Astrocyte of the spinal cord (primary cell): ENCODE measurements at places on chromosomes 6 and 20.
A peak's percentile ranks its signal among the peaks of the same experiment; 100 is the strongest.

DNA sequence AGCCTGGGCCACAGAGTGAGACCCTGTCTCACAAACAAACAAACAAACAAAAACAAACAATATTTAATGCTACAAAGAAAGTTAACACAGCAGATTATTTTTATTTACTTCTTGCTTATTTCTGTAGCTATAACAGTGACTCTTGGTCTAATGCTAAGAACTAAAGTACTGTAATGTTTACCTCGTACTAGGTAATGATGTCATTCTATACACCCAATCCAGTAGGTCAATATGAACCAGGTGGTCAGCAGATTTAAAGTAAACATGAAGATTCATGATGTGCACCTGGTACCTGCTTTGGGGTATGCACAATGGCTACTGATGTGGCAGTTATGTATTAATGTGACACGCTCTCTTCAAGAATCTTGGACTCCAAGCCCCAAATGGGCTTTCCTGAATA is 36.6 kb upstream of the CARMIL1 start:
- no peak for DNase-seq

- no peak for DNase-seq
Measured at GRCh38 chr6:143185288-143185687, 124.6 kb downstream of the AIG1 start.

DNA sequence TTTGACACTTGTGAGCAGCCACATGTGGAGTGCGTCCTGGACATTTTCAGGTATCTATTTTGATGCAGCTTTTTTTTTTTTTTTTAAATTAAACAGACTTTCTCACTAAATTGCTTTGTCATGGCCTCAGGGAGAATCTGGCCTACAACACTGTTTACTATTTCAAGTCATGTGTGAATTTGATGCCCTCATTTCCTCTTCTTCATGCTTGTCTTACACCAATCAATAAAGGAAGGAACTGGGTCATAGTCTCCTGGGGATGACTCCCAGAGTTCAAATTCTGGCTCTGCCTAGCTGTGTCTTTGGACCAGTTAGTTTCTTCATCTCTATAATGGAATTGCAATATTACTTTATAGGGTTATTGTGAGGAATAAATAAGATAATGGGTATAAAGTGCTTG is 554.1 kb downstream of the PRKN start:
- DNase-seq = no peak

GRCh38 chr6:151805286-151805840 is 2.1 kb upstream of the ESR1 start:
- no peak for DNase-seq

- no peak for DNase-seq
Measured at GRCh38 chr6:166692723-166693302, 65.8 kb upstream of the RPS6KA2 start.

DNA sequence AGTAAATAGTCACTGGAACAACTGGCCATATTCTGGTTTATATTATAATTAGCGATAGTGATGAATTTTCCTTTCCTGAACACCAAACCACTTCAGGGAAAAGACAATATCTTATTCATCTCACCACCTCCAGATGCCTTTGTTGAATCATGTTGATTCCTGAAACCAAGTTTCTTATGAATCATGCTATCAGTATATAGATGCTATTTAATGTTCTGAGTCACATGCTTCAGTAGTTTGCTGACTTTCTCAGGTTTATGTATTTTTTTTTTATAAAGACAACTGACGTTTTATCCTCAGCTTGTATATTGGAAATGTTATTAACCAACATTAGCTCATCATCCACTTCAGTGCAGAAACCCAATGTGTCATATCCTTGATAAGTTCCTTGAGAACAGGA is 710.2 kb upstream of the POU3F2 start:
- DNase-seq = peak; percentile 56

GRCh38 chr20:24751551-24751950 is 197.5 kb upstream of the CST7 start:
- DNase-seq = no peak

GRCh38 chr20:62367633-62368391 is 700 bp upstream of the LAMA5 start:
- DNase-seq = no peak

- no peak for DNase-seq
Measured at GRCh38 chr6:113616701-113617274, 240.4 kb upstream of the MARCKS start.

DNA sequence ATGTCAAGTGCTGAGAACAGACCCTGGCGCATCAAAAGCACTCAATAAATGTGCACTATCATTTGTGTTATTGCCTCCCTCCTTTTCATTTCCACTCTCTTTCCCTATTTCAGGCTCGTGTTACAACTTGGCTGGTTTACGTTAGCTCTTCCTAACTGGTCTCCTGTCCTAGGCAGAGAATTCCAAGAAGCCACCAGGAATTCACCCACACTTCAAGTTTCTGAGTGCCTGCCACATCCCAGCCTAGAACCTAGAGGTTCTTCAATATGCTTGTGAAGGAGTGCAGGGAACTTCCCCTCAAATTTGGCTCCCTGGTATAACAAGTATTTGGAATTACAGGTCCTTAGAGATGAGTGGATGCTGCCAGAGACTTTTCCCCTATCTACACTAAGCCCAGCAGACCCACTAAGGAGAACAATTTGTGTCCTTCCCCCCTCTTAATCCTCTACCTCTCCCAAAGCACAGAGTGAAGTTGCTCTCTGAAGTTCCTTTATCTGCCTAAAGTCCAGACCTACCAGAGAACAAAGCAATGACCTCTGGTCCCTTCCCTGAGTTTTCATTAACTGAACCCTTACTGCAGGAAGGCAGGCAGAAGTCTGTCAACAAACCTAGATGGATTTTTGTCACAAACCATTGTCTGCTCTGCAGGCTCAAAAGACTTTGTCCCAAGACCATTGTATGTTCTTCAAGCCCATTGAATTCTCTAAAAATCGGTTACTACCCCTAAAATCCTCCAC is 201.6 kb upstream of the JARID2 start:
- no peak for DNase-seq

GRCh38 chr6:169542491-169542890 is 159.3 kb downstream of the WDR27 start:
- no peak for DNase-seq

DNA sequence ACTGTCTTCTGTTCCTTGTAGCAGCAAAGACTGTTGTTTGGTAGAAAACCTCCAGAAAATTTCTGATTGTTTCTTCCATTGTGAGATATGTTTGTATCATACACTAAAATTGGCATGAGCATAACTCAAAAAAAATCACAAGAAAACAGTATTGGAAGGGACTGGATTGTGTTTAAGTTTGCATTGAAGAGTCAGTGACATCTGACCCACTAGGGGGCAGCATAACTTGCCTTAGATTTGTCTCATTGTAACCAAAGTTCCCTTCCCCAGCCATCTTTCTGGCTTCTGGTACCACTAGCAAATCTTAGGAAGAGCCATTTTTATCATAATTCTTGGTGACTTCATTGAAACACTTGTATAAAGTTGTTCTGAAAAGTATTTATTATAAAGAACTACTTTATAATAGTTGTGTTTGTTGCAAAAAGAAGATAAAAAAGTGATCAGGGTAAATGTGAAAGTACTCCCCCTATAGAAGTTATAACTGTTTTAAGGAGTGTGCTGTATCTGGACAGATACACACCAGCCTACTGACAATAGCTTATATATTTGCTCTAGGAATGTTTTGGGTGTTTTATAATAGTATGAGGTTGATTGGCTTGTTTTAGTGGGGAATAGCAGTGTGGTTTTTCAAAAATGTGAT is 7.7 kb downstream of the CSTF1 start:
- DNase-seq = peak; percentile 80

- peak; percentile 35 for DNase-seq
Measured at GRCh38 chr6:38436726-38437465, 202.8 kb downstream of the BTBD9 start.

DNA sequence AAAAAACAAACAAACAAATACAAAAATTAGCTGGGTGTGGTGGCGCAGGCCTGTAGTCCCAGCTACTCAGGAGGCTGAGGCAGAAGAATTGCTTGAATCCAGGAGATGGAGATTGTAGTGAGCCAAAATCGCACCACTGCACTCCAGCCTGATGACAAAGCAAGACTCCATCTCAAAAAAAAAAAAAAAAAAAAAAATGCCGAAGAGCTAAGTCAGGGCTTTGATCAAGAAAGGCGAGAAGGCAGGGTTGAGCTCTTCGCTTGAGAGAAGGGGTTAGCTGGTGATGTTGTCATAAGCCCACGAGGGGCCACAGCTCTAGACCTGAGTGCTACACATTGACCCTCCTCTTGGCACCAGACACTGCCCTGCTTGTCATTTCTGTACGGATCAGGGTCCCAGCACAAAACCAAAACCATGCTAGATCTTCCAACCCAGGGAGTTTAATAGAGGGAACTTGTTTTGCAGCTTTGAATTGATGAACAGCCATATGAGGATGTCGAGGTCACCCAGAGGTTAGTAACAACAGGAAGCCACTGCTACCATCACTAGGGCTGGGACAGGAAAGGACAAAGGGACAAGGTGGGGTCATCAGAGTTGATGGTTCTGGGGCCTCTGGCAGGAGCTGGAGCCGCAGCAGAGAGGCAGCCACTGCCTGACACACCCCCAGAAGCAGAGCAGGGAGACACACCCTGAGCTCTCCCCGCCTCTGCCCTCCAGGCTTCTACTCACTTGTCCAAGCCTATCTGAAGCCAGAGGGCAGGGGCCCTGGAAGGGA is 122.7 kb downstream of the SNX5 start:
- DNase-seq = no peak

DNA sequence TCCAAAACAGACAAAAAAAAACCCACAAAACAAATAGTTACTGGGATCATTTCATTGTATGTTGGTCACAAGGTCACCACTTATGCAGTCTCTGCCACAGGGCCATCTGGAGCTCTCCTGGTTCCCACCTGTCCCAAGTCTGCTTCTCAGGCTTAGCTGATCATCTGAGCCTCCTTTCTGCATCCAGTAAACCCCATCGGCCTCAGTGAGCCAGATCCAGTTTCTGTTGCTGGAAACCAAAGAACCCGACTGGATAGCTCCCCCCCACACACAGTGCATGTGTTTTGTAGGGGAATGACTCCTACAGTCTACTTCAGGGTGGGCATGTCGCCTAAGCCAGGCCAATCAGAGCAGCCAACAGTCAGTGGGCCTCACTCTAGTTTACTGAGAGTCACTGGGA is 233.3 kb downstream of the PREX1 start:
- DNase-seq = no peak

DNA sequence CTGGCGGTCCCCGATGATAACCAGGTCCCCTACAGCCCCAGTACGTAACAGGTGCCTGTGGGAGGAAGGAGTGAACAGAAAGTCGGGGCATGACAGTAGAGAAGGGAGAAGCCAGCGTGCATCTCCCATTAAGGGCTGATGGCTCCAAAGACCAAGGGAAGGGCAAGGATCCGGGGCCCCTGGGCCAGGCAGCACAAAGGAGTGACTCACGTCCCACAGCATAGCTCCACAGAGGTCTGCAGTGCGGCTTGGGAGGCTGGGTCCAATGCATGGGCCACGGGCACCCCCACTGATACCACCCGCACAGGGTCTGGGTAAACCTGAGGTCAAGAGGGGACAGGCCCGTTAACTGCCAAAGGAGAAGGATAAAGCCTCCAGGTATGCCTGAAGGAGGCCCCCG is 10.3 kb downstream of the AARS2 start:
- DNase-seq = no peak

DNA sequence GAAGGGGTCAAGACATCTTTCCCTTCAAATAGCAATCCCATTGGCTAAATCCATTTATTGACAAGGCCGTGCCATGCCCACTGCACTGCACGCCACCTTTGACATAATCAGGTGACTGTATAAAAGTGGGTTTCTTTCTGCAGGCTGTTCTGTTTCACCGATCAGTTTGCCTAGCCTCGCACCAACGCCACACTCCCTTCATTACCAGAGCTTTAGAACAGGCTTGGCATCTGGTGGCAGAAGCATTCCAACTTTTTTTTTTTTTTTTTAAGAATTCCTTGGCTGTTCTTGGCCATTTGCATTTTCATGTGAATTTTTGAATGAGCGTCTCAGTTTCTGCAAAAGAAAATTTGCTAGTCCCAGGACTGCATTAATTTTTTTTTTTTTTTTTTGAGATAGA is 78.1 kb downstream of the PPP1R3G start:
- DNase-seq = no peak
